HFFc6 (cell line): ENCODE measurements at places on chromosomes 16 and 17.

DNA sequence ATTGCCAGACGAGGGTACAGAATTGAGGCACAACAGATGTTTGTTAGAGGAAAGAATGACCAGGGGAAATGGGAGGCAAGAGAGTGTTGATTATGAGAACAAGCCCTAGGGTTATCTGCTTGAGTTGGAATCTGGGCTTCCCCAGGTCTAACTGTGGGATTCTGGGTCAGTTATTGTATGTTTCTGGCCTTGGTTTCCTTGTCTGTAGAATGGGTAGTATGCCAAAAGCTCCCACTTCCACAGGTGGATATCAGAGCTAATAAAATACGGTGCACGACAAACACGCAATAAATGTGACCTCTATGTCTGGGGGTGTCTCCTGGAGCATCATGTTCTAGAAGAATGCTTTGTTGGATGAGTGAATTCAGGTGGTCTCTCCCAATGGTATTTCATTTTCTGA lies 517 bp downstream of the TMC5 start:
- peaks cover 5% of the 10 kb centered on the region; the same call in 1 of the 2 replicates for H3K36me3 ChIP-seq
- H3K27ac ChIP-seq = no peak overlapping the region

DNA sequence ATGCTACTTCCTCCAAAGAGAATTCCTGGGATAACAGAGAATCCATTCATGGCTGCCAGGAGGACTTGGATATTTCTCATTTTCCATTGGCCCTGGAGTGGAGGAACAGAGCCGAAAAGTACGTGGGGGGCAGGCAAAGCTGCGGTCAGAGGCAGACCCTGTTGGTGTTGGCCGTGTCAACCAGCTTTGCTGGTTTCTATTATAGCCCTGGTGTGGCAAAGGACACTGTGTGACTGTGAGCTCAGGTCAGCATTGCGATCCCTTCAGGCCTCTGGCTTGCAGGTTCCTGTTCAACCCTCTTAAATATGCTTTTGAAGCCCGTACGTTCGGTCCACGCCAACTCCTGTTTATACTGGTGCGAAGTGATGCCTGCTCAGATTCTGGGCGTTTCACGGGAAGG lies 596.2 kb downstream of the MAF start:
- no peaks in the 10 kb centered on the region for H3K4me1 ChIP-seq
- no peaks in the 10 kb centered on the region; the same call in none of the 2 replicates for H3K27me3 ChIP-seq
- no peak overlapping the region for H3K4me3 ChIP-seq

DNA sequence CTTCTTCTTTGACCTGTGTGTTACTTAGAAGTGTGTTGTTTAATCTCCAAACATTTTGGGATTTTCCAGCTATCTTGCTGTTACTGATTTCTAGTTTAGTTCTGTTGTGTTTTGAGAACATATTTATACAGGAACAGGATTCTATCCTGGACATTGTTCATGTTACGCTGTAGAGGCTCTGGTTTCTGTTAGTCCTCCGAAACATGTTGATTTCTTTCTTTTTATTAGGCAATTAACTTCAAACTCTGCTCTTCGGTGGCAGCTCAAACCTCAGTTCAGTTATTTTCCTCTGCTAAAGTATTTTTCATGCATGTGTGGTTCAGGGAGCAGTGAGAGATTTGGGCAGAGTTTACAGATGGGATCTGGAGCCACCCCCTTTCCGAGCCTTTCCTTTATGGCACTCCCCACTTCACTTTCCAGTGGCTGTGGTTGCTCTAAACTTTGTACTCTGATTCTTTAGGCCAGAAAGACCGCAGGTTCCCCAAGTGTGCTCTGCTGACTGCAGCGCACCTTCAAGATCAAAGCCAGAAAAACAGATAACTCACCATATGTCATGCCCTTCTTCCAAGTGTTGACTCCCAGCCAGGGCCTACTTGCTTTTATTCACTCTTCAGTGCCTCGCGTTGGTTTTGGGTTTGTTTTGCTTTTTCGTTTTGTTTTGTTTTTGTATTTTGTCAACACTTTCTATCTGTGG lies 77.6 kb upstream of the KSR1 start:
- peaks cover 7% of the 10 kb centered on the region for H3K36me3 ChIP-seq
- H3K27me3 ChIP-seq = no peaks in the 10 kb centered on the region
- H3K27ac ChIP-seq = no peak overlapping the region
- H3K4me3 ChIP-seq = no peak overlapping the region
- peaks cover 49% of the 10 kb centered on the region for H3K4me1 ChIP-seq

DNA sequence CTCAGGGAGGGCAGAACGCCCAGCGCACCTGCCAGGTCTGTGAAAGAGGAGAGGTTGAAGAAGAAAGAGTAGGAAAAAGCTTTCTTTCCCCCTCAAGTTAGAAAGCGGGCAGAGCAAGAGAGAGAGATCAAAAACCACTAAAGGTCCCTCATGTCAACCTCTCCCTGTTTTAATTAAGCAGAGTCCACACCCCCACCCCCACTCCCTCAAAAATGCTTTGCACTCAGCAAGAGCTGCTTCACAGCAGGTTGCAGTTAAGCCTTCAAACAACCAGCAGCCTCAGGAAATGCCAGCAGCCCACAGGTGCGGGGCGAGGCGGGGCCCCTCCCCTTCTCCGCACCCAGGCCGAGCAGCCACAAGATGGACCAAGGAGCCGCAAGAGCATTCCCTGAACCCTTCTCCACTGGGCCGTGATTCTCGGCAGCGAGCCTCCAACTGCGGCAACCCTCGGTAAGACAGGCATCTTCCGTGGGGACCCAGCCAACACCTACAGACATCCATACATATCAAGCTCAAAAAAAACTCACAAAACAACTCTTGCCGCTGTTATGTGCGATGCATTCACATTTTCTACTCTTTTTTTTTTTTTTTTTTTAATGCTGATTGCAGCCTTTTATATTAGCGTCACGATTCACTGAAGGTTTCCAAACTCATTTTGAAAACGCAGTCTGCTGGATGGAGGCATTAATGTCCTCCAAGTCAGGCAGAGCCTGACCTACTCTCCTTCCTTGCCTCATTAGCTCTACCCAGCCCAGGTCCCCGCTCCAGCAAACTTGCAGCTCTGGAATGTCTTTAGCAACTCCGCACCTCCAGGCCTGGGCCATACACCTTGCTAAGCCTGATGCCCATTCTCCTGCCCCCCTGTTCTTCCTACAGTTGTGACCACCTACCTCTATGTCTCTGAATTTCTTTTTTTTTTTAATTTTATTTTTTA lies 66.1 kb downstream of the AXIN2 start:
- no peak overlapping the region for H3K4me3 ChIP-seq
- H3K36me3 ChIP-seq = no peaks in the 10 kb centered on the region
- no peaks in the 10 kb centered on the region for H3K4me1 ChIP-seq

DNA sequence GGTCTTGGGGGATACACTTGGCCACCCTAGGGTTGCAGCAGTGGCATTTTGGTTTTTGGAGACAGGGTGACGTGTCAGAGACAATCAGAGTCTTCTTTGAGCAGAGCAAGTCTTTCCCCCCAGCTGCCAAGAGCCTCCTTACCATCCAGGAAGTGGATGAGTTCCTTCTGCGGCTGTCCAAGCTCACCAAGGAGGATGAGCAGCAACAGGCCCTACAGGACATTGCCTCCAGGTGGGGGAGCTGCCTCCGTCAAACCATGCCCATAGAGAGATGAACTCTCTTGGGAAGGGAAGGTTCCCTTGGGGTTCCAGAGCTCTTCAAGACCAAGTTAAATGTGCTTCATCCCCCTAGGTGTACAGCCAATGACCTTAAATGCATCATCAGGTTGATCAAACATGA lies 11.3 kb downstream of the LIG3 start:
- H3K27me3 ChIP-seq = no peaks in the 10 kb centered on the region; the same call in 1 of the 2 replicates
- no peak overlapping the region for H3K4me3 ChIP-seq
- DNase-seq = no peak

DNA sequence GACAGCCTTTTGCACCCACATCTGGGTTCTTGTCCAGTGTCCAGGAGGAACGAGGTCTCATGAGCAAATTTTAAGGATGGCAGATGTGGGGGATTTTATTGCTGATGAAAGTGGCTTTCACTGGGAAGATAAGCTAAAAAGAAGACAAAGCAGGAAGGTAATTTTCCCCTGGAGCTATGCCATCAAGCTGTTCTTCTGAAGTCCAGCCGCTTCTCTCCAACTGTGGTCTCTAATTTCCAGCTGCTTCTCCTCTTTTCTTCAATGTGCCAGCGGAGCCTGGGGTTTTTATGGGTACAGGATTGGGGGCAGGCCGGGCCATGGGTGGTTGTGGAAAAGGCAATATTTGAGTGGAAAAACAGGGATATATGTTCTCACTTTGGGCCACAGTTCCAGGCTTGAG lies 430.8 kb downstream of the WWOX start:
- no peak overlapping the region for H3K4me3 ChIP-seq
- no peaks in the 10 kb centered on the region for H3K4me1 ChIP-seq
- no peaks in the 10 kb centered on the region for H3K27me3 ChIP-seq
- H3K27ac ChIP-seq = no peak overlapping the region

- H3K27ac ChIP-seq = no peak overlapping the region
- H3K4me3 ChIP-seq = peak overlapping the region; percentile 39
- H3K4me1 ChIP-seq = peaks cover 6% of the 10 kb centered on the region; the same call in 1 of the 2 replicates
- H3K36me3 ChIP-seq = no peaks in the 10 kb centered on the region
- peaks cover 15% of the 10 kb centered on the region for H3K27me3 ChIP-seq
- DNase-seq = peak; percentile 34
Observed at GRCh38 chr16:22813223-22813947, 577 bp upstream of the HS3ST2 start.

DNA sequence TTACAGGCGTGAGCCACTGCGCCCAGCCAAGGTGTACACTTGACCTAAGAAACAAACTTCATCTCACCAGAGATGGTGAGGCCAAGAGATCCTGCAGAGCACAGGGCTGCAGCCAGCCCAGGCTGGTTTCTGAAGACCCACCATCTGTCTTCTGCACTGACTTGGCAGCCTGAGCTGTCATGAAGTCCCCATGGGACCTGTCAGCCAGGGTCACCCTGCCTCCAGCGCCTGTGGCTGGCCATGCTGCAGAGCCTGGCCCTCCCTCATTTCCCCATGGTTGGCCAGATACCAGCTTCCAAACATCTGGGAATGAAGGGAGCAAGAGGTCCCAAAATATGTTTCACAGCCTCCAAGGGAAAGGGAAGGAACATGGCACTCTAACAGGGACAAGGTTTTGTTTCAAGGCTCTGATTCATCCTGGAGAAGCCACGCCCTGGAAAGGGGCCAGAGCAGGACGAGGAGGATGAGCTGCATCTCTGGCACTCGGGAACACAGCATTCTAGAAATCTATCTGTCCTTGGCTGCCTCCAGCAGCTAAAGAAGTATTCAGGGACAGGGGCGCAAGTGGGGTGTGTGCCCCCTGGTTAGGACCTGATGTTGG lies 45.3 kb downstream of the DDX19A start:
- H3K4me1 ChIP-seq = peaks cover 33% of the 10 kb centered on the region
- DNase-seq = peak; percentile 77
- peak overlapping the region; percentile 30; the same call in 1 of the 2 replicates for H3K4me3 ChIP-seq
- peaks cover 20% of the 10 kb centered on the region for H3K36me3 ChIP-seq
- H3K27ac ChIP-seq = peak overlapping the region; percentile 46; the same call in 1 of the 2 replicates

GRCh38 chr17:12048843-12049473 lies 28.3 kb downstream of the MAP2K4 start:
- no peak overlapping the region for H3K27ac ChIP-seq
- peaks cover 61% of the 10 kb centered on the region for H3K4me1 ChIP-seq
- no peak for DNase-seq
- H3K36me3 ChIP-seq = peaks cover 9% of the 10 kb centered on the region; the same call in 1 of the 2 replicates
- no peak overlapping the region for H3K4me3 ChIP-seq
- no peaks in the 10 kb centered on the region; the same call in 1 of the 2 replicates for H3K27me3 ChIP-seq

DNA sequence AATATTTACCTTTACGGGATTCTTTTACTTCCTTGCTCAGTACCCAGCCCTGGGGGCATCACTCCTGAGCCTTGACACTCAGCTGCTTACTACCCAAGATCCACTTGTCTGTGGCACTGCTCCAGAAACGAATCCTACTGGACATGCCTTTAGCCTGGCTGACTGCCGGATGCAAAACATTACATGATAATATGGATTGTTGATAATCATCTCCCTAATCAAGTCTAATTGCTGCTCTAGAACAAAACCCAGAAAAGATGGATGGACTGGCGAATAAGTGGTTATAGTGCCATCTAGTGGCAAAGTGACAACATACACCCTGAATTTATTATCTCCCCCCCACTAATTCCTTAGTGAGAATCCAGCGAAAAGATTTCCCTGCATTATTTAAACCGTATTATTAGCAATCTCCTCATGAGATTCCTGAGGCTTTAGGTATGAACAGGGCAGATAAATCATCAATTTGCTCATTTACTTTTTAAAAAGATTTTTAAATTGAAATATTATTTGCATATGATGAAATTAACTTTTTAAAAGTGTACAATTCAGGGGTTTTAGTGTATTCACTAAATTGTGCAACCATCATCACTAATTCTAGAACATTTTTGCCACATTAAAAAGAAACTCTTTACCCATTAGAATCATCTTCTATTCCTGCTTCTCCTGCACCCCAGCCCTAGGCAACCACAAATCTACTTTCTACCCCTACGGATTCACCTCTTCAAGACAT lies 61.6 kb downstream of the RGS9 start:
- H3K36me3 ChIP-seq = no peaks in the 10 kb centered on the region
- DNase-seq = peak; percentile 58
- H3K4me1 ChIP-seq = peaks cover 24% of the 10 kb centered on the region
- no peak overlapping the region for H3K4me3 ChIP-seq
